G401 (cell line): ENCODE measurements at places on chromosomes 1 and 21.

GRCh38 chr1:173405281-173405680 is 71.9 kb upstream of the PRDX6 start:
- DNase-seq = no peak

GRCh38 chr1:171739656-171740055 is 2.2 kb downstream of the VAMP4 start:
- no peak for DNase-seq

DNA sequence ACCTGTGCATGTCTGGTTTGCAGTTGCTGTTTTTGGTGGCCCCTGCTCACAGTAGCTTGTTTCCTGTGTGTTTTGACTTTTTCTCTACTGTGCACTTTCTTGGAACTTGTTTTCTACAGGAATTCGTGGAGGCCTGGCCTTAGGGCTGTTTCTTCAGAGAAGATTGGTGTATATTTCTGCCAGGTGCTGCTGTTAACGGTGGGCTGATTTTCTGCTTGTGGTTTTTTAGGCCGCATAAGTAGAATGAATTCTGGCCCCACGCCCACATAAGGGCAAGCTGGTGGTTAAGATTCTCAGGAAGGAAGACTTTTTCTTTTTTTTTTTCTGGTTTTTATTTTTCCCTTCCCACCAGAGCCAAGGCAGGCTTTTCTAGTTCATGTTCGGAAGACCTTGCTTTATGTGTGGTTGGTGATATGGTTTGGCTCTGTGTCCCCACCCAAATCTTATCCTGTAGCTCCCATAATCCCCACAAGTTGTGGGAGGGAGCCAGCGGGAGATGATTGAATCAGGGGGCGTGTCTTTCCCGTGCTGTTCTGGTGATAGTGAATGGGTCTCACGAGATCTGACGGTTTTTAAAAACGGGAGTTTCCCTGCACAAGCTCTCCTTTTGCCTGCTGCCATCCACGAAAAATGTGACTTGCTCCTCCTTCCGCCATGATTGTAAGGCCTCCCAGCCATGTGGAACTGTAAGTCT is 71.5 kb upstream of the DISP3 start:
- DNase-seq = no peak

GRCh38 chr1:187267827-187268226 is 439.1 kb downstream of the PLA2G4A start:
- no peak for DNase-seq

DNA sequence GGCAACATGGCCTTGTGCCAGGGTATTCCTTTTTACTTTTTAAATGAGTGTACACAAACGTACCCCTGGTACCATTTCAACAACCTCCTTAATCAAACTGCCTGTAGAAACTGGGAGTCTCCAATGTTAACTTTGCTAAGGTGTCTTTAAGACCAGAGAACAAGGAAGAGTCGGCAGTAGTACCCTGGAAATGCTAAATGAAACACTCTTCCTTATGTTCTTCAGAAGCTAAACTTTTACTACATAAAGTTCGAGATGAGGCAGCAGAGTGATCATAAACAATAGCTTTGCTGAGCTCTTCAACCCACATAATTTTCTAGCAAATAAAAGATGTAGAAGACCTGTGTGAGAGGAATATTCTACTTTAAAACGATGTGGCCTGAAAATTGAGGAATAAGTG is 297.7 kb upstream of the NRIP1 start:
- no peak for DNase-seq

GRCh38 chr1:18104546-18105100 is 3.0 kb upstream of the IGSF21 start:
- no peak for DNase-seq

- no peak for DNase-seq
Observed at GRCh38 chr1:22805672-22806038, 95.0 kb downstream of the EPHB2 start.

DNA sequence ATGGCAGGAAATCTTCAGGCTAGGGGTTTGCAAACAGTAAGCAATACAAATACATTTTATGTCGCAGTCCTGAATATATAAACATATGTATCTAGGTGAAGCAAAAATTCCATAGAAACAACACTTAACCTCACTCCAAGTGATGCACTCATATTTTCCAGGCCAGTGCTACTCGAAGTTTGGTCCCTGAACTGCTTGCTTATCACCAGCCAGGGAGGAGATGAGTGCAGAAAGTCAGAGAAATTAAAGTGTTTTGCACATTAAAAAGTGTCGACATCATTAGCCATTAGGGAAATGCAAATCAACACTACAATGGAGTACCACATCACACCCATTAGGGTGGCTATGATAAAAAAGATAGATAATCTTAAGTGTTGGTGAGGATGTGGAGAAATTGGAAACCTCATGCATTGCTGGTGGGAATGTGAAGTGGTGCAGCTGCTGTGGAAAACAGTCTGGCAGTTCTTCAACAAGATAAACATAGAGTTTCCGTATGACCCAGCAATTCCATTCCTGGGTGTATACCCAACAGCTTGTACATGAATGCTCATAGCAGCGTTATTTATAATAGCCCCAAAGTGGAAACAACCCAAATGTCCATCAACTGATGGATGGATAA is 70.5 kb upstream of the CSF1 start:
- no peak for DNase-seq

GRCh38 chr1:211320980-211321379 is 5.7 kb upstream of the TRAF5 start:
- no peak for DNase-seq

DNA sequence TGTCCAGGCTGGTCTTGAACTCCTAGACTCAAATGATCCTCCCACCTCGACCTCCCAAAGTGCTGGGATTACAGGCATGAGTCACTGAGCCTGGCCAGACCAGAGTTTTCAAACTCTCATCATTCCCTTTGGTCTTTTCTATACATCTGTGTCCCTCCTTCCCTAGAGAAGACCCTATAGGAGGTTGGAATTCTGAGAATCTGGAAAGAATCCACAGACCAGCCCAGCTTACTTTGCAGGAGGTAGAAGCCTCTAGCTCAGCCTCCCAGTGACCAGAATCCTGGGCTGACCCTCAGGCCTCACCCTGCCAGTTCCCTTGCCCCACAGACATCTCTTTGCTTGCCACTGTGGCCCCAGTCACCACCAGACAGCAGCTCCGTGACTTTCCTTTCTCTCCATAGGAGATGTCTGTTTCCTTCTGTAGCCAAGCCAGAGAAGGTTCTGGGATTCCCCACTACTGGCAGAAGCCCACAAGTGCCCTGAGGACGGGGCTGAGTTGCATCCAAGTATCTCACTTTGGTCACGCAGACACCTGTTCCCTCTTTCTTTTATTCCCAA is 34.7 kb upstream of the KHDRBS1 start:
- no peak for DNase-seq

DNA sequence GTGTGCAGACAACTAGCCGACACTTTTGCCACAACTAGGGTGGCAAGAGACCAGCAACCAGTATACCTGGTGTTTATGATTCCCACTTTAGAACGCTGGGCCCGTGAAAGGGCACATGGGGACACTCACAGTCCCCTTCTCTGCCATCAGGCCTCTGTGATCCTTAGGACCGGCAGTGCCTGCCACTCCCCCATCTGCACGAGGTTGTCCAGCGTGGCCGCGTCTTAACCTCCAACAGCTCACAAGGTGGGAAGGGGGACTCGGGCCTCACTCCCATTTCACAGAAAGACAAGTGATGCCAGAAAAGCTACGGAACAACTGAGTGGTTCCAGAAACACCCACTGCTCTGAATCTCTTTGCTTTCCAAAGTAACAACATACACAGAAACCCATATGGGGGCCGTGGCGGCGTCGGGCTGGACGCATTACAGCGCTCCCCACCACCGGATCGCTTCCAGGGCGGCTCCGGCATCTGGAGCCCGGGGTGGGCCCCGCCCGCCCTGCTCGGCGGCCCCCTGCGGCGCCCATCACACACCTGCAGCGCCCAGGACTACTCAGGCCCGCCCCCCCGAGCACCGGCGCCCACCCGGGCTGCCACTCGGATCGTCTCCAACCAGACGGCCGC is 1.0 kb downstream of the ZNF496 start:
- no peak for DNase-seq

DNA sequence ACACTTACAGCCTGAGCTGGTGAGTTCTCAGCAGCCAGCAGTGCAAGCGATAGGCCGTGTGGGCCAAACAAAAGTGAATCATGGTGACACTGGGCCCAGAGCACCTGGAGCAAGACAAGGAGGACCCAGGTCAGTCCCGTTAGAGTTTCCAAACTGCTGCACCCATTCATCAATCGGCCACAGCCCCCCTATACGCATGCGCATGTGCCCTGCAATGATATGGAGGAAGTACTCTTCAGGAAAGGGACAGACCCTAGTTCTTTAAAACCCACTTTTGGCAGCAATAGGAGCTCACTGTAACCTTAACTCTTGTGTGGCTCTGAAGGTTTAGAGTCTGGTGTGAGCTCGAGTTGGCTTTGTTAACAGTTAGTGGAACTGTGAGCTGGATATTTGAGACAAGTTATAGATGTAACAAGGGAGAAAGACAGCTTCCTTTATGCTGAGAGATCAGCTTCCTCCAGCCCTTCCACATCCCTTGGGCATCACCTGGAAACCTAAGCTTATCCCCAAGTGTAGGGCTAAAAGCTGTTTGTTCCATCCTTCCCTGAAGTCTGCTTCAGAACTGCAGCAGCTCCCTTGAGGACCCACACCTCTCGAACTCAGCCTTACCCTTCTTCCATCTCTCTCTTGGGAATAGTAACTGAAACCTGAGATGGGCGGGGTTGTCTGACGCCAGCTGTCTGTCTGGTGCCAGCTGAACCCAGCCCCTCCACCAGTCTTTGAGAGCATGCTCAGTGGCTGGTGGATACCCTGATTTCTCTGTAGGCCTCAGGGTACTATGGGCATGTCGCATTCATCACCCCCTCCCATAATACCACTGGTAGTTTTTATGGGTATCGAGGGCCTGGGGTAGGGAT is 17.7 kb downstream of the NMNAT1 start:
- no peak for DNase-seq

DNA sequence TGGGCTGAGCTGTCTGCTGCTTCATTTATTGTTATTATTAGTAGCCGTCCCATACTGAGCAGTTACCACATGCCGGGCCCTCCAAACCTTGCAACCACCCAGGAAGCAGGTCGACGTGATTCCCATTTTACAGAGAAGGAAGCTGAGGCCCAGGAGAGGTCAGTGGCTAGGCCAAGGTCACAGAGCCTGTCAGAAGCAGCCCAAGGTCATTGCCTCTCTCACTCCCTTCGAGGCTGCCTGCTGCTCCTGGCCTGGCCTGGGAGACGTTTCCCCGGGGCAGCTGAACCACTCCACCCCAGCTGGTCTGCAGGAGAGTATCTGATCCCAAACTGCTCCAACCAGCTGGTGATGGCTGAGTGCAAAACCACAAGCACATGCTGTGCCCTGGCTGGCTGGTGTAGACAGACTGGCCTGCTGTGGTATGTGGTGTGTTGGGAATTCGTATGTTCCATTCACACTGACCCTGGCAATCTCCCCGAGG is 6.5 kb downstream of the PADI4 start:
- DNase-seq = no peak

DNA sequence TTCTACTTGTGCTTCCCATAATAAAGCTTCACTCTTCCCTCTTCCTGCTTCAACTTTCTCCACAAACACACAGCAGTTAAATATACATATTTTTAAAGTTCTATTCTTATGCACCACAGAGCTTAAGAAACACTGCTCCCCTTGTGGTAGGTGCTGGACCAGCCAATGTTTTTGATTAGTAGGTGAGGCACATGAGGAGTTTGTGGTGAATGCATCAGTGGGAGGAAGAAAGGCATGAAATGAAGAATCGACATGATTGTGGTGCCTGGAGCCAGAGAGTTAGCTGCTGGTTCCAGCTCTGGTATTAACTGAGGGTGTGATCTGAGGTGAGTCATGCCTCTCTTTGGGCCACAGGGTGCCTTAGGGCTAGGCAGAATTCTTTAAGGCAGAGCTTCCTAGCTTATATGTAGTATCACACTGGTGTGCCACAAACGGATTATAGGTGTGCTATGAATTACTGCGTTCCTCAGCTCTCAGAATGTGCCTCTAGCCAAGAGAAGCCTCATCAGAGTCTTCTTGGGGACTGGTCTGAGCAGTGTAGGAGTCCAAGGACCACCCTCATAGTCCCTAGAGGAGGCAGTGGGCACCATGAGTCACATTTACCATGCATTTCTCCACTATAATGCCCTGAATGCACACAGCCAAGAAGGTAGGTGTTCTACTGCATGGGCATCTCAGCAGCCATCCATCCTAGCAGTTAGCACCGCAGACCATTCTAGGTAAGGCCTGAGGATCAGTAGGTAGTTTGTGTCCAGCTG is 97.4 kb upstream of the SGIP1 start:
- DNase-seq = no peak

- DNase-seq = no peak
Observed at GRCh38 chr1:66300280-66300971, 233.5 kb upstream of the SGIP1 start.

GRCh38 chr1:209692296-209692695 is 12.3 kb upstream of the HSD11B1 start:
- DNase-seq = no peak

DNA sequence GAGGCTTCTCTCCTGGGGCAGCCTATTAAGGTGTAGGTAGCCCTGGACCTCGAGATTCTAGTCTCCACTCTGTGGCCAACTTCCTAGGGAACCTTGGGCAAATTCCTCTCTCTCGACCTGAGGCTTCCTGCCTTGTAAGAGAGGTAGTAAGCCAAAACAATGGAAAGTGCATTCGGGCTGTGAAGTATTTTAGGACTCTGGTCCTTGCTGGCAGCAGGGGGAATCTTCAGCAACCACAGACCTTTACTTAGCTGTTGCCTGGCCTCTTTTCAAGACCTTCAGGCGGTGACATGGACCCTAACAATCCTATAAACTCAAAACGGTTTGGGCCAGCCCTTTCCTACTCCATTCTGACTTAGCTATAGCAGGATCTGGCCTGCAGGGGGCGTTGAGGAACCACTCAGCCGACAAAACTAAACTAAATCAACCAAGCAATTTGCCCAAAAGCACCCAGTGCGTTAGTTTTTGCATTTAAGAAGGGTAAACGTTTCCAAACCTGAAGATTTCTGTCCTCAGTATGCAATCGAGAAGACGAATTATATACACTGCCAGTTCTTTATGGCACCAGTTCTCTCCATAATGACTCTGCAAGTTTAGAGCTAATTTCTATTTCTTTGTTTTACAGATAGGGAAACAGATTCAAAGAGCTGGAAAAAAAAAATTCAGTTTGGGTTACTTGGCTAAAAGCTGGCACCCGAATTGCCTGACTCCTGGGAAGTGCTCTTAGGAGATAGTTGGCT is 10.9 kb upstream of the SESN2 start:
- DNase-seq = peak; percentile 88

DNA sequence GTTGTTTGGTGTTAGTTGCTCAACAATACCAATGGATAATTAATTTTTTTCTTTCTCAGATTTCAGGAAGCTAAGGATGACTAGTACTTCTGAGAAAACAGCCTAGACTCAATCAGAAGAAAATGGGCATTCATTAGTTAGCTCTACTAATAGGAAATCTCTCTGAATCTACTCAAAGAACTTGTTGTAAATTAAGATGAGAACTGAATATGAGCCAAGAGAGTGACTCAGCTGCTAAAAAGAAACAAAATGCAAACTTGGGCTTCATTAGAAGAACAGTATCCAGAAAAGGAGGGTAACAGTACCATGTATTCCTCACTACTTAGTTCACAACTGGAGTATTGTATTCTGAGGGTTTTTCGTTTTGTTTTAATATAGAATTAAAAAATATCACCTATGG is 12.5 kb downstream of the FOXJ3 start:
- no peak for DNase-seq
